ENCODE measurements at places on chromosomes 3 and 15. TPM values are rescaled to one million over a fixed set of nuclear protein-coding genes. Genes with fewer than 3 reads are reported as not detected.

The LMCD1 gene
- total RNA-seq, result 22.1 TPM

The EPHA6 gene
- total RNA-seq, result 0.48 TPM

The SLC28A2 gene
- not detected for total RNA-seq

The RTP1 gene
- 6.6 TPM for total RNA-seq

GRCh38 chr3:143389388-143389787 lies 269.8 kb downstream of the CHST2 start:
- no peaks in the 10 kb centered on the region for H3K27me3 ChIP-seq
- H3K4me3 ChIP-seq, result no peak overlapping the region
- H3K36me3 ChIP-seq, result peaks cover 13% of the 10 kb centered on the region
- no peaks in the 10 kb centered on the region for H3K4me1 ChIP-seq

DNA sequence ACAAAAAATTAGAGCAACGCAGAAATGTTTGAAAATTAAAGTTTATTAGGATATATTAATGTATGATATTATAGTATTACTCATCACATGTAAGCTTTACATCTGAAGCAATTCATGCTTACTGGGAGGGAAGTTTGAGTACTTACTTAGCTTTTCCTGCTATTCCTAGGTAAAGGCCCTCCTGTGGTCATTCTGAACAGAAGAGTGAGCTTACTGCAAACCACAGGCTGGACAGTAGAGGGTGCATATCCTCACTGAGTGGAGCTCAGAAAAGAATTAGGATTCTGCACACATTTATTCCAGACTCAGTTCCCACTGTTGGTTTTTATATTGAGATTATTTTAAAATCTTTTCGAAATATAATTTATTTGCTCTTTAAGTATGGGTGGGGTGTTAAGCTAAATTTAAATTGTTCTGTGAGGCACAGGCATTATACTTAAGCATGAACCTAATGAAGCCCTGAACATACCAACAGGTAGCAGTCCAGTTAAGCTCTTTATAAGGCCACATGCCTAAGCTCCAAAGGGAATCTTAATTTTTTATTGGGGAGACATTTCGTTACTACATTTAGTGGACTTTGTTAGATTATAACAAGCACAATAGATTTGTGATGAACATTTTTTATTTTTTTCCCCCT lies 10.2 kb downstream of the MRPS22 start:
- no peak for DNase-seq
- peaks cover 80% of the 10 kb centered on the region for H3K36me3 ChIP-seq
- no peak overlapping the region for H3K27ac ChIP-seq
- no peaks in the 10 kb centered on the region for H3K4me1 ChIP-seq
- no peaks in the 10 kb centered on the region for H3K27me3 ChIP-seq

DNA sequence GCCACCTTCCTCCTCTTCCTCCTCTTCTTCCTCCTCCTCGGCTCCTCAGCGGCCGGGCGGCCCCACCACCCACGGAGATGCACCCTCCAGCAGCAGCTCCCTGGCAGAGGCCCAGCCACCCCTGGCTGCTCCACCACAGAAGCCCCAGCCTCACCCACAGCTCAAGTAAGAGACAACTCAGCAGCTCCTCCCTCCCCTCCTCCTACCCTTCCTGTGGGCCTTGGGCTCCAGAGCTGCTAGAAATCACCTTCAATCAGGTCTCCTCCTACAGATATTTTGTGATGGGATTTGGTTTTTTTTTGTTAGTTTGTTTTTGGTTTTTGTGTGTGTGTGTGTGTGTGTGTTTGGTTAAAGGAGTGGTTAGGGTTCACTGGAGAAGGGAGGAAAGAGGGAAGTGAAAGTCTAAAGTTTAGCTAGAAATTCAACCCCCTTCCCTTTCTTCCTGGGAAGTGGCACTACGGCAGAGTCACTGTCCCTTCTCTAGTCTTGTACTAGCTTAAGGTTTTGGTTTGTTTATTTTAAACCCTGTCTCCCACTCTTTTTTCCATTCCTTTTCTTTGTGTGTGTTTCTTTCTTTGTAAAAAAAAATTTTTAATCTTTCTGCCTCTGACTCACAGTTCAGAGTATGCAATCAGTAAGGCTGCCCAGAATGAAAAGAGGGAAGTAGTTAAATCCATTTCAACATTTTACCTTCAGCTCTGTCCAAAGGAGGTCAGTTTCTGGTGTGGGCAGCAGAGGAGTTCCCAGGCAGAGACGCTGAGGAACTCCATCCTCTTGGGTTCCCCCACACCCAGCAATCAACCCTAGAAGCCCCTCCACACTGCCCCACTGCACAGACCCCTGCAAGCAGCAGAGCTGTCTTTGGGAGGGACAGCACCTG lies 29.0 kb upstream of the TIMP4 start:
- no peak for DNase-seq
- no peak overlapping the region for H3K4me3 ChIP-seq
- no peaks in the 10 kb centered on the region for H3K36me3 ChIP-seq
- H3K4me1 ChIP-seq, result no peaks in the 10 kb centered on the region
- H3K27me3 ChIP-seq, result no peaks in the 10 kb centered on the region
- no peak overlapping the region for H3K27ac ChIP-seq

GRCh38 chr3:167507954-167508353 lies 34.1 kb upstream of the SERPINI2 start:
- no peak overlapping the region for H3K27ac ChIP-seq
- no peaks in the 10 kb centered on the region for H3K27me3 ChIP-seq
- H3K4me1 ChIP-seq, result no peaks in the 10 kb centered on the region
- DNase-seq, result no peak
- no peaks in the 10 kb centered on the region for H3K36me3 ChIP-seq
- no peak overlapping the region for H3K4me3 ChIP-seq

DNA sequence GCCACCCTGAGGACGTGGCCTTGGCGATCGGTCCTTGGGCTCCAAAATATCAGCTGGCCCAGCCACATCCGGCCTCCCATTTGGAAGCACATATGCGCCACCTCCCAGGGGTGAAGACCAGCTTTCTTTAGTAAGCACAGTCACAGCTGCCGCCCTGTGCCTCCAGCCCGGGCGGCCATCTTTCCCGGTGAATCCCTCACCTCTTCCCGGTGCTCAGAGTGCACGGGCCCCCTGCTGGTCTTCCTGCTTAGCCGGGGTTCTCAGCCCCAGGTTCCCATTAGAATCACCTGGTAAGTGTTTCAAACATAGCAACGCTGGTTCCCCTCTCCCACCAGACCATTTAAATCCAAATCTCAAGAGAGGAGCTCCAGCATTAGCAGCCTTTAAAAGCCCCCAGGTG lies 232.2 kb downstream of the VPS13C start:
- no peaks in the 10 kb centered on the region for H3K27me3 ChIP-seq
- no peak overlapping the region for H3K27ac ChIP-seq
- no peak for DNase-seq
- no peak overlapping the region for H3K4me3 ChIP-seq
- no peaks in the 10 kb centered on the region for H3K4me1 ChIP-seq
- H3K36me3 ChIP-seq, result no peaks in the 10 kb centered on the region

GRCh38 chr3:179069762-179070390 lies 1.7 kb downstream of the ZMAT3 start:
- no peaks in the 10 kb centered on the region for H3K36me3 ChIP-seq
- DNase-seq, result no peak
- no peaks in the 10 kb centered on the region for H3K4me1 ChIP-seq
- H3K27me3 ChIP-seq, result no peaks in the 10 kb centered on the region
- H3K4me3 ChIP-seq, result 0 out of 2 replicates have a peak overlapping the region, but pooled peaks have one; percentile 19

GRCh38 chr3:157231071-157231470 lies 71.1 kb upstream of the CCNL1 start:
- no peaks in the 10 kb centered on the region for H3K4me1 ChIP-seq
- H3K4me3 ChIP-seq, result no peak overlapping the region
- H3K27ac ChIP-seq, result no peak overlapping the region
- H3K27me3 ChIP-seq, result no peaks in the 10 kb centered on the region

DNA sequence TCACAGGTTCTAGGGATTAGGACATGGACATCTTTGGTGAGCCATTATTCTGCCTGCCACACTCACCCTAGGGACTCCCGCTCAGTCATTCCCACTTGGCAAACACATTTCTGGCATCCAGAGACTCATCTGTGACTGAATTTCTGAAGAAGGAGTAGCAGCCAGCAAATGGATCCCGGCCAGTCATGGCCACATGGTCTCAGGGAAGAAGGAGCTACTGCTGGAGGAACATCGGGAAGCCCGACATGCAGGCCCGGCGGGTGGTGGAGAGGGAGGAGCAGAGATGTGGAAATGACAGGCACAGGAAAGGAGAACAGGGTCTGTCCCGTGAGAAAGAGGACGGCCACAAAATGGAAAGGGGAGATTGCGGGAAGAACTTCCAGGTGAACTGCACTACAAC lies 65.4 kb downstream of the SEMA5B start:
- H3K4me3 ChIP-seq, result no peak overlapping the region
- no peaks in the 10 kb centered on the region for H3K27me3 ChIP-seq
- DNase-seq, result no peak
- no peak overlapping the region for H3K27ac ChIP-seq
- H3K36me3 ChIP-seq, result no peaks in the 10 kb centered on the region

DNA sequence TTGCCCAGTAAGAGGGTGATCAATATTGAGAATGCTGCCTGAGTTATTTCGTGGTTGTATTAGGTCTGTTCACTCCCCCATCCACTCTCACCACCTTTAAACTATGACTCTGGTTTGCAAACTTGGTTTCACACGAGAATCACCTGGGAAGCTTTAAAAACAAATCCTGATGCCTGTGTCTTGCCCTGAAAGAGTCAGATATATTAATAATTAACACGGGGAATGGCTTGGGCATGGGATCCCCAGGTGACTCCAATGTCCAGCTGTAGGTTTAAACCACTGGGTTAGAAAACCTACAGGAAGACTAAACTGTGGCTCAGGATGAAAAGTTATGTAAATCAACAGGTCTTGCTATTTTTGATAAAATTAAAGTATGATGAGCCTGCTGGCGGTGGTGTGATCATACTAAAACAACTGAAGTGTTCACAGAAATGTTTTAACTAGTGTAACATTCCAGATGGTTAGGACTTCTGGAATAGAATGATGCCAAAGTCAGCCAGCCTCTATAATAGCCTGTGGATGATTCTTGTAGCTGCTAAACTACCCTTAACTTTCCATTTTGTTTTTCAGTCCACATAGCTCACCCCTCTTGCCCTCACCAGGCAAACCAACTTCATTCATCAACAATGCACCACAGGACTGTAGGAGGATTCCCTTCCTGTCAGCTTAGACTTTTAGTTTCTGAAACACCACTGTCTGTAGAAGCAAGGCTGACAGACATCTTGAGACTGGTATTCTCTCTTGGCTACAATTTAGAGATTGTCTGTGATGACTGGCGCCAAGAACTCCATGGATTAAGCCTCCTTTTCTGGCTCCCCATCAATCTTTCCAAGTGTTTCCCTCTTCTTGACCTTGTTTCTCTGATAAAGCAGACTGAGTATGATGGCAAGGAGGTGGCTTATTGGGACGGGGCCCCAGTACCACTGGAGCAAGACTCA lies 119.1 kb upstream of the ADAMTS9 start:
- H3K27me3 ChIP-seq, result no peaks in the 10 kb centered on the region
- DNase-seq, result no peak
- H3K36me3 ChIP-seq, result no peaks in the 10 kb centered on the region
- H3K4me1 ChIP-seq, result no peaks in the 10 kb centered on the region

GRCh38 chr3:190847436-190847835 lies 15.1 kb downstream of the GMNC start:
- no peaks in the 10 kb centered on the region for H3K27me3 ChIP-seq
- no peak overlapping the region for H3K4me3 ChIP-seq
- no peaks in the 10 kb centered on the region for H3K36me3 ChIP-seq
- no peaks in the 10 kb centered on the region for H3K4me1 ChIP-seq

DNA sequence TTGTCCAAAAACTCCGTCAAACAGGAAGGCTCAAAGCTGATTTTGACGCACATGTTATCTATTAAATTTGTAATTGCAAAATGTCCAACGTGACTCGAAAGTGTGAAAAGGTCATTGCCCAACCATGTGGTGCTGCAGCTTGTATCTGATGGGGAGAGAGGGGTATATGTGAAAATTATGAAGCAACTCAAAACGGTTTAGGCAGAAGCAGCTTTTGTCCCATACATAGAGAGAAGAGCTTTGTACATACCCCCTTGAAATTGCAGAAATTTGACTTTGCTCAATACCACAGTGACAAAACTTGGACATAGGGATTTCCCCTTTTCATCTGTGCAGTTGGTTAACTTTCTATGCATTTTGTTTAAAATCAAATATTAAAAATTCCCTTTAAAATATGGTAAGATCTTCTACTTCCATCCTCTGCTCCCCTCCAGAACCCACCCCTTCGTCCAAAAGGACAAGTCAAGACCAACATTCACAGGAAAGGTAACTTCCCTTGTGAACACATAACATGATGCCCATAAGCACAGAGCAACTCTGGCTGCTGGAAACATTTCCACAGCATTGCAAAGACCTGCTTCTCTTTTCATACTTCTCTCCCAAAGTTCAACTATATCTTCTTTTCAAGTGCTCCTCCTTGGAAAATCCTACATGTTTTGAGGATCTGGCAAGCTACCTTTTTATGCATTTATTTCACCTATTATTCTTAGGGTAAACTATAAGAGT lies 253.7 kb upstream of the THBS1 start:
- DNase-seq, result no peak
- H3K27me3 ChIP-seq, result no peaks in the 10 kb centered on the region
- no peak overlapping the region for H3K4me3 ChIP-seq
- no peaks in the 10 kb centered on the region for H3K4me1 ChIP-seq
- no peaks in the 10 kb centered on the region for H3K36me3 ChIP-seq

DNA sequence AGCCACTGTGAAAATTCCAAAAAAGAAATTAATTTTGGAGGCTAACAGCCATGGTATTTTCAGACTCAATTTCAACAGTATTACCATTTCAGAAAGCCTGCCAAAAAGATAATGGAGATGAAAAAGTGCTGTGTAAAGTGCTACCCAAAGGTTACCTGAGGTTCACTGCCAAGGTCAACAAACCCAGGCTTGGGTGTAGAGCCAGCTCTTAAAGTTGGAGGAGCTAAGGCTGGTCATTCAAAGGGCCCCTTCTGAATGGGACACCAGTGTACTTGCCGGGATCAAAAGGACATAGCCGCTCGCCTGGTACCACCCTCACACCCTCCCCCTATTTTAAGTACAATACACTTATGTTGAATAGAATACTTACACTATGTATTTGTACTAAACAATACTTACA lies 64.5 kb downstream of the ETV5 start:
- DNase-seq, result no peak
- no peaks in the 10 kb centered on the region for H3K4me1 ChIP-seq
- no peak overlapping the region for H3K4me3 ChIP-seq
- peaks cover 5% of the 10 kb centered on the region for H3K36me3 ChIP-seq

GRCh38 chr3:160184655-160185054 lies 40.6 kb upstream of the C3orf80 start:
- no peak overlapping the region for H3K27ac ChIP-seq
- no peaks in the 10 kb centered on the region for H3K36me3 ChIP-seq
- DNase-seq, result no peak
- no peaks in the 10 kb centered on the region for H3K27me3 ChIP-seq
- H3K4me1 ChIP-seq, result no peaks in the 10 kb centered on the region
